Testis (tissue), 5 donors: ENCODE measurements at places on chromosomes 2 and 18.

- no peak overlapping the region for H3K4me3 ChIP-seq
- H3K27me3 ChIP-seq: no peaks in the 10 kb centered on the region
- H3K27ac ChIP-seq: no peak overlapping the region
- peaks cover 7% of the 10 kb centered on the region for H3K4me1 ChIP-seq
Observed at GRCh38 chr18:76252880-76253279, 242.2 kb downstream of the ZNF516 start.

- peaks cover 9% of the 10 kb centered on the region for H3K4me1 ChIP-seq
- DNase-seq: no peak
- no peak overlapping the region for H3K27ac ChIP-seq
- no peaks in the 10 kb centered on the region for H3K27me3 ChIP-seq
Observed at GRCh38 chr2:69307579-69308064, 79.4 kb downstream of the GFPT1 start.

DNA sequence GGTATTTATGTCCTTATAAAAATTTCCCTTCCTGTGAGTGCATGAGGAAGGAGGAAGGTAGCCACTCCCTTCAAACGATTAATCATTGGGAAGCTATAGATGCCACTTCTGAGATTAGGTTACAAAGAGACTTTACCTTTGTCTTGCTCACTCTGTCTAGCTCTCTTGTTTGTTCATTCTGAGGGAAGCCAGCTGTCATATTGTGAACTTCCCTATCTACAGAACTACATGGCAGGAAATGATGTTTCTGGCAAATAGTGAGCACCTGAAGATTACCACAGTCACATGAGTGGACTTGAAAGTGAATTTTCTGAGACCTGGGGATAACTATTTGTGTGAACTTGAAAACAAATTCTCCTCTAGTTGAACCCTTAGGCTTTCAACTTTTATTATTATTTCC, 776.8 kb downstream of the CCDC85A start:
- H3K27ac ChIP-seq: no peak overlapping the region
- no peaks in the 10 kb centered on the region for H3K27me3 ChIP-seq
- H3K36me3 ChIP-seq: no peaks in the 10 kb centered on the region
- no peak for DNase-seq

GRCh38 chr18:59736061-59736460, 38.8 kb upstream of the CCBE1 start:
- no peaks in the 10 kb centered on the region for H3K4me1 ChIP-seq
- no peak for DNase-seq
- no peaks in the 10 kb centered on the region for H3K36me3 ChIP-seq
- H3K27me3 ChIP-seq: no peaks in the 10 kb centered on the region

DNA sequence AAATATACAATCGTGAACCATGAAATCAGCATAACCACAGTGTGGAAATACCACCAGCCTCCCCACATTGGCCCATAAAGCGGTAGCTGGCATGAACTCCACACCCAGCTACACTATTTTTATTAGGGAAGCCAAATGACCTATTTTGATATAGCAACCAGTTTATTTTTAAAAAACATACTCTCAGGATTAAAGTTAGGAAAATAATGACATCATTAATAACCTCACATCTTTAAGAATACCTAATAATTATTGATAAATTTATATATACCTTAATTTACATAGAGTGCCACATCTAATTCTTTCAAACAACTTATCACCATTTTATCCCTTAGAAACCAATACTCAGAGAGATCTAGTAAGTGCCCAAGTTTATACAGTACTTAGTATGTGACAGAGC, 692.0 kb upstream of the PKDCC start:
- H3K27ac ChIP-seq: no peak overlapping the region
- H3K36me3 ChIP-seq: no peaks in the 10 kb centered on the region
- H3K27me3 ChIP-seq: no peaks in the 10 kb centered on the region
- no peak for DNase-seq
- no peaks in the 10 kb centered on the region for H3K4me1 ChIP-seq

DNA sequence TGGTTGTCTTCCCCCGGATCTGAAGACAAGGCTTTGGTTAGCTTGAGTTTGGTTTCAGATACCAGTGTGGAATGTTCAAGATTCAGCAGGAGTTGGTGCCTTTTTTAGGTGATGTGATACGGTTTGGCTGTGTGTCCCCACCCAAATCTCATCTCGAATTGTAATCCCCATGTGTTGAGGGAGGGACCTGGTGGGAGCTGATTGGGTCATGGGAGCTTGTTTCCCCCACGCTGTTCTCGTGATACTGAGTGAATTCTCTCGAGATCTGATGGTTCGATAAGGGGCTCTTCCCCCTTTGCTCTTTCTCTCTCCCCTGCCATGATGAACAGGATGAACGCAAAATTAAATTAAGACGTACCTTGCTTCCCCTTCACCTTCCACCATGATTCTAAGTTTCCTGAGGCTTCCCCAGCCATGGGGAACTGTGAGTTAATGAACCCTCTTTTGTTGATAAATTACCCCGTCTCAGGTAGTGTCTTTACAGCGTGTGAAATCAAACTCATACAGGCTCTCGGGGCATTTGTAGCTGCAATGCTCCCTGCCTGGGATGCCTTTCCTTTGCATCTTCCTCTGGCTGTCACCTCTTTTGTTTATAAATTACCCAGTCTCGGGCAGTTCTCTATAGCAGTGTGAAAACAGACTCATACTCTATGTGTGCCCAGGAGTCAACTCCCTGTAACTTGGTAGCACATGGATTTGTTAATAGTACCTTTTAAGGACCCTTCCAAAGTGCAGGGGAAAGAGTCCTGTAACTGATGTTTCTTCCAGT, 21.3 kb downstream of the PDCD1 start:
- no peaks in the 10 kb centered on the region for H3K36me3 ChIP-seq
- H3K4me3 ChIP-seq: no peak overlapping the region
- no peak overlapping the region for H3K27ac ChIP-seq
- H3K4me1 ChIP-seq: peaks cover 6% of the 10 kb centered on the region

DNA sequence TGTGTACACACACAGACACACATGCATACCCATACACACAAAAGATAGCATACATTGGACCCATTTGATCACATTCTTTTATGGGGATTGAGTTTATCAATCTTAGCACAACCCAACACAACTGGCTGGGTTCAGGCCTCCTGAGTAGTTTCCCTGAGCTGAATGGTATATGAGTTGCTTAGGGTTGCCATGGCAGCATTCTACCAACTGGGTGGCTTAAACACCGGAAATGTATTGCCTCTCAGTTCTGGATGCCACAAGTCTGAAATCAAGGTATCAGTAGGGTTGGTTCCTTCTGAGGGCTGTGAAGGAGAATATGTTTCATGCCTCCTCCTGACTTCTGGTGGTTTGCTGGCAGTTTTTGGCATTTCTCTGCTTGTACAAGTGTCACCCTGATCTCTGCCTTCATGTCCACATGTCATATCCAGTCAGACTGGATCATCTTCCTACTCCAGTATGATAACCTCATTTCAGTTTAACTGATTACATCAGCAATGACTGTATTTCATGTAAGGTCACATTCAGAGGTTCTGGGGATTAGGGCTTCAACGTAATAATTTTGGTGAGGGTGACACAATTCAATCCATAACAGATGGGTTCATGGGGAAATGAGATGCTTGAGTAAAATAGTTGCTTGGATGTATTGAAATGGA, 212.7 kb downstream of the KCNE4 start:
- H3K4me3 ChIP-seq: no peak overlapping the region
- H3K27ac ChIP-seq: no peak overlapping the region
- no peaks in the 10 kb centered on the region for H3K4me1 ChIP-seq
- no peaks in the 10 kb centered on the region for H3K36me3 ChIP-seq
- no peak for DNase-seq

DNA sequence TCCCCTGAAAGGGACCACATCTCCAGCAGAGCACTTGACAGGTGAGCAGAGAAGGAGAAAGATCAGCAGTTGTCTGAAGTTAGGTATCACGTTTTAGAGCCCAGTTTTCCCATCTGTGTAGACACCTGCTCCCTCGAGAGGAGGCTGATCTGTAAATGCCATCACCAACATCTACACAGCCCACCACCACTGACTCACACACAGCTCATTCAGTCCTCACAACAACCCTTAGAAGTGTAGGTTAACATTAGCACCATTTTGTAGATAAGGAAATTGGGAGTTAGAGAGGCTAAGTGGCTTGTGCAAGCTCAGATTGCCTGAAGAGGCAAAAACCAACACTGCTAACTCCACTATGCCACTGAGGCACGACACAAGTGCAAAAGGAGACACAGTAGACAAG, 37.2 kb upstream of the STAT1 start:
- H3K4me1 ChIP-seq: no peaks in the 10 kb centered on the region
- DNase-seq: no peak
- H3K36me3 ChIP-seq: no peaks in the 10 kb centered on the region
- H3K27me3 ChIP-seq: no peaks in the 10 kb centered on the region

GRCh38 chr2:68383778-68384177, 18.7 kb downstream of the PLEK start:
- H3K4me1 ChIP-seq: no peaks in the 10 kb centered on the region
- H3K4me3 ChIP-seq: no peak overlapping the region
- no peaks in the 10 kb centered on the region for H3K27me3 ChIP-seq
- H3K36me3 ChIP-seq: no peaks in the 10 kb centered on the region
- no peak for DNase-seq
- H3K27ac ChIP-seq: no peak overlapping the region

- DNase-seq: no peak
- no peaks in the 10 kb centered on the region for H3K27me3 ChIP-seq
- no peaks in the 10 kb centered on the region for H3K36me3 ChIP-seq
- H3K4me1 ChIP-seq: peaks cover 16% of the 10 kb centered on the region
- peak overlapping the region; percentile 21 for H3K27ac ChIP-seq
Observed at GRCh38 chr2:217732992-217733391, 269.8 kb downstream of the TNS1 start.

DNA sequence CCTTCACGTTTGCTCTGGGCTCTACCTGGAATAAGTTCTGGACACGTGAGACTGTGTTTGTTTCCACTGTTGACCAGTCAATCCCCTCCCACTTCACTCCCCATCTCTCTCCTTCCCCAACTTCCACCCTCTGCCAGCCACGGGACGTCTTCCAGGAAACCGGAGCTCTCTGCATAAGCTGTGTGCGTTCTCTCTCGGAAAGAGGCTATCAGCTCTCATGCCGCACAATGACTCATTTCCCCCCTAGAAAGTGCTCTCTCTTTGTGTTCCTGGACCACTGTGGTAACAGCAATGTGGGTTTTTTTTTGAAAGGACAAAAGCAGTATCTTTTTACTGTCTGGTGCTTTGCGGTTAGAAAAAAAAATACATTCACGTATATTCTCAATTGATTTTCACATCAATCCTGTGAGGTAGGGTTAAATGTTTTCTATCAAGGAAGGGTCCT, 10.2 kb downstream of the PROKR1 start:
- no peak overlapping the region for H3K27ac ChIP-seq
- no peaks in the 10 kb centered on the region for H3K36me3 ChIP-seq
- H3K27me3 ChIP-seq: no peaks in the 10 kb centered on the region
- no peaks in the 10 kb centered on the region for H3K4me1 ChIP-seq

DNA sequence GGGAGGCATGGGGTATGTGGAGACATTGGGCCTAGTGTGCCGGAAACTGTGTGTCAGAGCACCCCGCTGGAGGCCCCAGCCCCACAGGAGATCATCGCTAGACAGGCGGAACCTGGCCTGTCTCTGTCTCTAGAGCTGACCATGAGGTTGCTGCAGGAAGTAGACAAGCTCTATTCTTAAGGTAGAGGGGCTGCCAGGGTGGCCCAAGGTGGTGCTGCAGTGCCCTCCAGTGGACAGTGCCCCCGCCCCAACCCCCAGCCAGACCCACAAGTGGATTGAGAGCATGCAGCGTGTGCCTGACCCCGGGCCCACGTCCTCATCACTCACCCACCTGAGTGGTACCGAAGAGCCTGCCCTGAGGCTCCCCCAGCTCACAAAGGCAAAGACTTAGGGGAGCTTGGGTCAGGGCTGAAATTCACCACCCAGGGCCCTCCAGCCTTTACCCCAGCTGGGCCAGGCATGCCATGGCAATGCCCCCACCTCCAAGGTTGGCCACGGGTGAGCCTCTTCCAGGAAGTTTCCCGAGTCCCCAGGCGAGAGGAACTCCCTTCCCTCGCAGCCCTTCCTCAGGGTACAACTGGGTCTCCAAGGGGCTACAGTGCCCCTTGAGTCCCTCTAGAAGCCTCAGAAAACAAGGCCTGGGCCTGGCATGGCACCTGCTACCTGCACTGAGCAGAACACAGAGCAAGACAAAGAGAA, 155.0 kb downstream of the TTC32 start:
- no peak overlapping the region for H3K4me3 ChIP-seq
- no peaks in the 10 kb centered on the region for H3K27me3 ChIP-seq
- H3K27ac ChIP-seq: no peak overlapping the region
- no peaks in the 10 kb centered on the region for H3K36me3 ChIP-seq
- no peaks in the 10 kb centered on the region for H3K4me1 ChIP-seq
- no peak for DNase-seq

DNA sequence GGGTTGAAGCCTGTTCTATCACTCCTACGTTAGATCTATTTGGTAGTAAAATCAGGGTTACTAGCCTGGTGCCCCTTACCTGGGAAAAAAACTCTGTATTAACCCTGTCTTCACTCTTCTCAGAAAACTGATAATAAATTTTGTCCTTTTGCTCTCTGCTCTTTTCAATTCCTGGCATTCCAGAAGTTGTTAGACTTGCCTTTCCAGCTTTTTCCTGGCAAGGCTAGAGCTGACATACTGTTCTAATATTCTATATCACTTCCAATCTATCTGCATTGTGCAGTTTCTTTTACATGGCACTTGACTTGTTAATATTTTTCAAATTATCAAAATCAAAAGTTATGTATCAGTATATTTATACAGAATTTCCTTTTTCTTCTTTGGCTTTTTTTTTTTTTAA, 162.2 kb downstream of the FIGN start:
- H3K4me1 ChIP-seq: no peaks in the 10 kb centered on the region
- H3K36me3 ChIP-seq: no peaks in the 10 kb centered on the region
- no peak for DNase-seq
- no peak overlapping the region for H3K27ac ChIP-seq
- H3K4me3 ChIP-seq: no peak overlapping the region

DNA sequence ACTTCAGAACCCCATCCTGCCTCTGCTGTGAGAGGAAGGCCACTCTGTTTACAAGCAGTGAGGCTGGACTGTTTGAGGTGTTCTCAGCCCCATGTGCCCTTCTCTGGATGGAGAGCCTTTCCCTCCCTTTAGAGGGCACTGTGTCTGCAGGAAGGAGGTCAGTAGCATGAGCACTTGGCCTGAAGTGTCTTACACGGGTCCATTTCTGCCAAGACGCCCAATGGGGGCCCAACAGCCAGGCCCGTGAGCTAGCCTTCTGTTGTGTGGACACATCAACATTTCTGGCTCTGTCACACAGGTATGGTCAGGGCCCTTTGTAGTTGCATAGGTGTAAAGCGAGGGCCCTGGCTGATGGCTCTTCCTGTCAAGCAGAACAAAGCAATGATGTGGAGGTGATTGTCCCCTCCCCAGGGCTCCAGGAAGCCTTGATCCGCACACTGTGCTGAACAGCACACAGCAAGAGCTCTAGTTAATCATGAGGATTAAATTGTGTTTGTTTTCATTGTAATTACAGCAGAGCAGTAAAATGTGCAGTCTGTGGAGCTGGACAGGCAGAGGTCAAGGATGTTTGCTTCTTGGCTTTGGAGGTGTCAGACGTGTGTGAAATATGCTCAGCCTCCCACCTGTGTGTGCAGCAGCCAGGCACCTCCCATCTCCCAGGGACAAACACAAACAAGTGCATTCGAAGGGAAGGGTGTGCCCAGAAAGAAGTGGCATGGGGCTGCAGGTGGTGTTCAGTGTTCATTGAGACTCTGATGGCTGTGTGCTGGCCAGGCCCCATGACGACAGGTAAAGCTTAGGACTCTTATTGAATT, 132.1 kb downstream of the SH3RF3 start:
- H3K27ac ChIP-seq: no peak overlapping the region
- H3K36me3 ChIP-seq: no peaks in the 10 kb centered on the region
- no peaks in the 10 kb centered on the region for H3K27me3 ChIP-seq
- DNase-seq: peak; percentile 15
- no peaks in the 10 kb centered on the region for H3K4me1 ChIP-seq

GRCh38 chr2:219965287-219966194, 338.1 kb downstream of the SLC4A3 start:
- H3K36me3 ChIP-seq: no peaks in the 10 kb centered on the region
- H3K27ac ChIP-seq: no peak overlapping the region
- DNase-seq: no peak
- no peaks in the 10 kb centered on the region for H3K4me1 ChIP-seq
- no peaks in the 10 kb centered on the region for H3K27me3 ChIP-seq
